ENCODE measurements at places on chromosomes 13 and 19.

GRCh38 chr13:35857769-35858168 lies 273.4 kb downstream of the DCLK1 start:
- no peak for DNase-seq

GRCh38 chr19:44770550-44771257 lies 7.0 kb upstream of the CBLC start:
- DNase-seq: peak; percentile 95

GRCh38 chr19:14003251-14004055 lies 2.7 kb downstream of the RFX1 start:
- no peak for DNase-seq

GRCh38 chr13:101785858-101786257 lies 333.4 kb downstream of the ITGBL1 start:
- peak; percentile 24 for DNase-seq

DNA sequence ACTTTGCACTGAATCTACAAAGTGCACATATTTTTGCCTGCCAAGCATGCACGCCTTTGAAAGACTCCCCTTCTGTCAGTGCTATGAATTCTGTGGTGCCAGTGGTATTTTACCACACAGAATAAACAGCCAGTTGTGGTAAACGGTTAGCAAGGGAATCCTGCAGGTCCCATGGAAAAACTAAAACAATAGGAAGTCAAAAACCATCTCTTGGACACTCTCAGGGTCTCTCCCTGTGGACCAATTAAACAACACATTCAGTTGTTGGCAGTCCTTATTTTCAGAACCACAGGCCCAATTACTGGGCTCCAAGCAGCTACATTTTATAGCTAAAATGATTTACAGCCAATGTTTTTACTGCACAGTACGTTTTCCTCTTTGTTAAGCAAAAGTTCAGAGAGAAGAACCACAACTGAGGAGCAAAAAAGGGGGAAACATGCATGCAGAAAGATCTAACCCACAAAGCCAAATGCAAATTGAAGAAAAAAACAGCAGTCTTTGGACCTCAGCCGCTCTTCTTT lies 116.9 kb downstream of the KCTD12 start:
- DNase-seq: no peak
